ENCODE measurements at places on chromosomes 4 and X.

DNA sequence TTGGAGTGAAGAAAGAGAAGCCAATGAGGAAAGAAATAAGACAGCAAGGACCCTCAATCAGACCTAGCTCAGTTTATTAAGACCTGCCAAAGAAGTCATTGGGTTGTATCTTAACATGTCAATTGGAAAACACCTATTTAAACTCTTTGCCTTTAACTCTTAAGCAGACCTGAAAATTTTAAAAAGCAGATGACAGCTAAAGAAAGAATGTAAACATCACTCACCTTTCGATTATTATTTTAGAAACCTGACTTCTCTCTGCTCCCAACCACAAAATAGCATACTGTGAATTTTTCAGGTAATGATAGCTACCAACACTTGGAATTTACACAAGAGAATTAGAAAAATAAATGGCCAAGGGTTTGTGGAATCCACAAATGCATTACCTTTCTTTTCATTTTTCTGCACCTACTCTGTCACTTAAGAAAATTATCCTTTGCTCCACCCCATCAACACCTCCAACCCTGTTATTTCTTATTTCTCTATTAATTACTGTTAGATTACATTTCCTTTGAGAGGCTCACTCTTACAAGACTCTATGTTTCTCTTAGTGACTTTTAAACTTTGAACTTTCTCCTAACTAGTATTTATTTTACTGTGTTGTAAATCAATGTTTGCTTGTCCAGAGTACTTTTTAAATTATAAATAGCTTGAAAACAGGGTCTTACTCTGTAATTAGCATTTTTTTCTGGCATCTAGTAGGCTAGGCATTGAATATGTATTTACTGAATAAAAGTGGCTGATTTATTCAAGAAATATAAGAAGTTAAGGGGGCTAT, 765 bp upstream of the SULT1E1 start:
- H3K27ac ChIP-seq = no peak overlapping the region
- no peaks in the 10 kb centered on the region for H3K36me3 ChIP-seq
- no peak for DNase-seq
- no peaks in the 10 kb centered on the region for H3K4me1 ChIP-seq
- no peaks in the 10 kb centered on the region for H3K27me3 ChIP-seq
- H3K4me3 ChIP-seq = no peak overlapping the region

DNA sequence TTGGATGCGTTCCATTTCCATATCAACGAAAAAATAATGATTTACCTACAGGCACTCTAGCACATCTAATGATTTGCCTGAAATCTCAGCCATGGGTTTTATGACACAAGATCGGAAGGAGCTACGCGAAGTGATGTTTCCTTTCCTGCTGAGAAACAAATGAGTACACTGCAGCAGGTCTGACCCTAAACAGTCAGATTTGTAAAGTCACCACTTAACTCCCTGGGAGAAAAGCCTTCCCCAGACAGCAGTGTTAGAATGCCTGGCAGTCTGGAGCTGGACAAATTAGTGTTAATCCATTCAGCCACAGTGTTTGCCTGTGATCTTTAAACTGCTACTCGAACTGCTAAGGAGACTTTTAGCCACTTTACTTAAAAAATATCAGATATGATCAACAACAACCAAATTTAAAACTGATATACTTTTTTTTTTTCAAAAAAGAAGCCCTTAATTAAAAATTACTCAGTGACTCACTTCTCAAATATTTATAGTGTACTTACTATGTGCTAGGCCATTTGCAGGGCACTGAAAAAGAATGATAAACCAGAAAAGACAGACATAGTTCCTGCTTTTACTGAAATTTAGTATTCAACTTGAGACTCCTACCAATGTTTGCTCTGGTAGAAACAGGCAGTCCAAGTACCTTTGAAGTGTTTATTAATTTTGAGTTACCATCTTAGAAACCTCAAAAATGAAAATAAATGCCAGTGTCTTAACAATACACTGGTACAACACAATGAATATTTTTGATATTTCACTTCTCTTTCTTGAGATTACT, 104.5 kb downstream of the SHISA3 start:
- peaks cover 69% of the 10 kb centered on the region for H3K36me3 ChIP-seq
- DNase-seq = no peak
- H3K27ac ChIP-seq = no peak overlapping the region
- H3K27me3 ChIP-seq = no peaks in the 10 kb centered on the region
- H3K4me1 ChIP-seq = peaks cover 7% of the 10 kb centered on the region

GRCh38 chrX:81259020-81259713, 57.3 kb downstream of the SH3BGRL start:
- DNase-seq = no peak
- H3K27ac ChIP-seq = peak overlapping the region; percentile 49
- H3K4me3 ChIP-seq = no peak overlapping the region

DNA sequence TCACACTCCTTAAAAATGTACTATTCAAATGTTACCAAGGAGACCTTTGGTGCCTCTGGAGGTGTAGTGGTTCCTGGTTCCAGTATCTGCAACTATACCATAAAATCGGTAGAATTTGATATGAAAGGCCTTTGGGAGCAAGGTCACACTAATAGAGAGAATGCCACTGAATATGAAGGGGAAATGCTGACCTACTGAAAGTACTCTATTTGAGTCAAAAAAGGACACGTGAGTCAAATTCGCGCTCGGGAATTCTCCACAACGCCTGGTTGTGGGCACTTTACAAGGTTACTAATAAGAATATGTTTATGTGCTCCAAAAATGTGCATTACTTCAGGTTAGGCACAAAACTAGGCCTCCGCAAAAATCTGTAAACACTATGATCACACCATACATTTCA, 39.5 kb upstream of the RELL1 start:
- H3K4me3 ChIP-seq = no peak overlapping the region
- H3K27ac ChIP-seq = no peak overlapping the region
- no peaks in the 10 kb centered on the region for H3K36me3 ChIP-seq
- peaks cover 4% of the 10 kb centered on the region for H3K27me3 ChIP-seq
- H3K4me1 ChIP-seq = peaks cover 11% of the 10 kb centered on the region
- DNase-seq = no peak

DNA sequence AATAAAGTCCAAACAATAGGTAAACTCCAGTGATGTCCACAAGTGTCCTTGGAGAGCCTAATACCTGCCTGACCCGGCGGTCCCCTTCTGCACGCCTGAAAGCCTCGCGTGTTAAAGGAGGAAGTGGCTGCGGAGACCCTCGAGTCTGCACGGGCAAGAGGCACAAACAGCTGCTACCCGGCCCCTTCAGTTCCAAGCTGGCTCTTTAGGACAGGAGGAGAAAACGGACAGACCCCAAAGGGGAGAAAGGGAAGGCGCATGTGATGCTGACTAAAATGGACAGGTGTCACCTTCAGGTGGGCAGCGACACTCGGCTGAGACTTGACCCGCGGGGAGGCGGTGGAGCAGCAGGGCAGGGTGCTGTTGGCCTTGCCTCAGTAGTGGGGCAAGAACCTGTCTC, 102.7 kb upstream of the TENM3 start:
- H3K36me3 ChIP-seq = no peaks in the 10 kb centered on the region
- H3K27ac ChIP-seq = no peak overlapping the region
- H3K4me3 ChIP-seq = no peak overlapping the region

GRCh38 chr4:105148356-105148755, 1.7 kb downstream of the TET2 start:
- peak overlapping the region; percentile 100 for H3K4me3 ChIP-seq
- H3K27me3 ChIP-seq = no peaks in the 10 kb centered on the region
- no peaks in the 10 kb centered on the region for H3K36me3 ChIP-seq

DNA sequence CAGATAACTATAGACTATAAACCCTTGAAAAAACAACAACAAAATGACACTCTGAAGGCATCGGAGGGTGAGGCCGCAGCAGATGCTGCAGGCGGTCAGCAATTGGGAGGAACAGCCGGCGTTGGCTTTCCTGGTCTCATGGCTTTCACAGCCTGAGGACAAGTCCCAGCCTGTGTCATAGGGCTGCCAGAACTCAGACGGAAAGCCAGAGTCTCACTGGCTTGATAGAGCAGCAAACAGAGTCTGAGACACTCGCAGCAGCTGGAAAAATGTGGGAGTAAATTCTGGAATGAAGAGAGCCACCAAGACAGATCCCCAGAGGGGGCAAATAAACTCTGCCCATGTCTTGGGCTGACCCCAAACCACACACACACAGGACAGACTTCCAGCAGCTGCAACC, 86.3 kb downstream of the PPP2R2C start:
- H3K4me3 ChIP-seq = no peak overlapping the region
- H3K27me3 ChIP-seq = peaks cover 46% of the 10 kb centered on the region
- no peak overlapping the region for H3K27ac ChIP-seq

Measured in naive B cell (primary cell).